ENCODE measurements at places on chromosomes 5 and 9.

DNA sequence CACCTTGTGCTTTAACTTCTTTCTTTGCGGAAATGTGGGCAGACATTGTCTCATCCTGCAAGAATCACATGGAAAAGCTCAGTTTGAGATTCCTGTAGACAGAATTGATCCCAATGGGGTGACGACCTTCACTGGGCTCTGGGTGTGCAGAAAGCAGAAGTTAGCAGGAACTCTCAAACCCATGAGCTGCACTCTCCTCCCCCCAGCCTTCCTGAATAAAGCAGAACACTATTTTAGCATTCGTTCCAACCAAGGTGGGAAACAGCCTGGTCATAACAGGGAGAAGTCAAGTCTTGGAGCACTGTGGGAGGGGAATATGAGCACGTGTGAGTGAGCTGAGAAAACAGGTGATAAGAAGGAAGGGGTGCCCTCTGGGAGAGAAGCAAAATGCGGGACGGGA lies 87.4 kb upstream of the FER start:
- DNase-seq, result no peak

DNA sequence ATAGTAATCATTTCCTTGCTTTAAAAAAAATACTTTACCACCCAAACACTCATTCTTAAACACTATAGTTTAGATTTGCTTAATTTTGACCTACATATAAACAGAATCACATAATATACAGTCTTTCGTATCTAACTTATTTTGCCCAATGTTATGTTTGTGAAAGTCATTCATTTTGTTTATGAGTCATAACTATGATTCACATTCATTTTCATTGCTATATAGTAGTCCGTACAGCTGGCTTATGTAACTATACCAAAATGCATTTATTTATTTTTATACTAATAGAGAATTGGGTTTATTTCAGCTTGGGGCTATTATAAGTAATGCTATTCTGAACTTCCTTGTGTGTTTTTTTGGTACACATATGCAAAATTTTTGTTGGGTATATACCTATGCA lies 33.9 kb upstream of the FOXI1 start:
- DNase-seq, result no peak

- DNase-seq, result no peak
Measured at GRCh38 chr5:173858021-173858669, 30.0 kb upstream of the CPEB4 start.

- peak; percentile 63 for DNase-seq
Measured at GRCh38 chr9:113352411-113352810, 3.1 kb downstream of the BSPRY start.

GRCh38 chr5:102511666-102512065 lies 12.9 kb upstream of the SLCO6A1 start:
- peak; percentile 34 for DNase-seq

DNA sequence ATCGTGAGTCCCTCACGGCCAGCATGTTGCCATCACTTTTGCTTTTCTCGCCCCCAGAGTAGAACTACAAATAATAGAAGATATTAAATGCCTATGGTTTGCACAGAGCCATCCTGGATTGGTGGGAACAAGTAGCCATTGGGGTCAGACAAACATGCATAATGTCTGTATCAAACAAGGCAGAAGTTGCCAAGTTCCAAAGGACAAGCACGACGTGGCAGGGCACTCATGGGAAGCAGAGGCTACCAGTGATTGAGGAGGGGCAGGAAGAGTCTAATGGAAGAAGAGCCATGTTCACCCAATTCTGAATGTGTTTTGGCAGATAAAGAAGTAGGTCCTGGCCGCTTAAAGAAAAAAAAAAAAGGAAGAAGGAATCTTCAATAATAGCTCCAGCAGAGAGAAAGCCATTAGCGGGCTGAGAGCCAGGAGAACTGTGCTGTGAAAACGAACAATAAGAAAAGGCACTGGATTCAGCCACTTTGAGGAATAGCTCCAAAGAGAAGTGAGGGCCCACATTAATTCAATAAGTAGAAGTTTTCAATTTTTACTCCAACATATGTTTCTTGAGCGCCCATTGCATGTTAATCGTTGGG lies 153.7 kb upstream of the ADCY2 start:
- no peak for DNase-seq
